ENCODE measurements at places on chromosomes 7 and 10.

GRCh38 chr7:44145969-44146911, 5.1 kb upstream of the MYL7 start:
- peak; percentile 12 for DNase-seq

GRCh38 chr10:55852900-55853299, 508.2 kb downstream of the ZWINT start:
- DNase-seq = no peak

- no peak for DNase-seq
Measured at GRCh38 chr10:76887223-76888010, 750.2 kb downstream of the KCNMA1 start.

DNA sequence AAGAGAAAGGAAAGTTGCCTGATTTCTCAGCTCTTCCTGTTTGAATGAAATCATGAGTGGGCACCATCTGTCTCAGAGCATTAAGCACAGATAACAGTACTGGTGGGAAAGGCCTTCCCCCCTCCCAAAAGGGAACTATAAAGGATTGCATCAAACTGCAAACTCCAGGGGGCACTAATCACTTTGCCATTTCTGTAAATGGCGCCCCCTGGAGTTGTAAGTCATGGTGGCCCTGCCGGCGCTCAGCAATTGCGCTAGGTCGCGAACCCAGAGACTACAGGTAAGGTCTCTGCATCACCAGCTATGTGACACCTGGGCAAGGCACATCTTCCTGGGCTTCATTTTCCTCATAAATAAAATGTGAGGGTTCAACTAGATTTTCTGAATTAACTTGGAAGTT, 11.1 kb downstream of the LRRC4 start:
- DNase-seq = no peak

GRCh38 chr7:55574051-55574717, 1.9 kb upstream of the VOPP1 start:
- peak; percentile 28 for DNase-seq
